H4 (cell line): ENCODE measurements at places on chromosomes 11 and 22. TPM values are rescaled to one million over a fixed set of nuclear protein-coding genes. Genes with fewer than 3 reads are reported as not detected.

METTL15 gene
- total RNA-seq, result 14.8 and 19.1 TPM in 2 replicates

- DNase-seq, result peak; percentile 21
Observed at GRCh38 chr11:61730240-61730994, 22.0 kb upstream of the MYRF start.

GRCh38 chr11:17793642-17794170 is 59.1 kb downstream of the KCNC1 start:
- DNase-seq, result no peak

GRCh38 chr11:111840143-111840542 is 31.2 kb downstream of the ALG9 start:
- DNase-seq, result no peak

OR6T1 gene
- total RNA-seq, result not detected in 2 replicates
